ENCODE measurements at places on chromosomes 5 and 9. TPM values are rescaled to one million over a fixed set of nuclear protein-coding genes. Genes with fewer than 3 reads are reported as not detected.

Gene BARHL1
- total RNA-seq, result not detected

Gene CDX1
- total RNA-seq, result 0.12 TPM

Gene CCL21
- total RNA-seq, result 2.6 TPM

Gene PRUNE2
- 8.2 TPM for total RNA-seq

Gene SSBP2
- 39.4 TPM for total RNA-seq

Gene NXNL2
- total RNA-seq, result 1.1 TPM

Gene PCDHA1
- not detected for total RNA-seq

Gene TYRP1
- 0.23 TPM for total RNA-seq

Gene OBP2B
- not detected for total RNA-seq

Gene SPINK6
- not detected for total RNA-seq

Gene MYMK
- not detected for total RNA-seq

Gene GCNT4
- total RNA-seq, result 1.6 TPM

Gene CBY3
- not detected for total RNA-seq

Gene SLC45A2
- total RNA-seq, result not detected

Gene SMIM33
- not detected for total RNA-seq

Gene IL17B
- not detected for total RNA-seq

Gene NR2F1-AS1
- total RNA-seq, result 28.7 TPM

Gene CMYA5
- 0.94 TPM for total RNA-seq

Gene PCDHA7
- 0.09 TPM for total RNA-seq

Gene BOD1
- 63.5 TPM for total RNA-seq

Gene AGXT2
- not detected for total RNA-seq

Gene PCDHB13
- total RNA-seq, result 0.35 TPM

Gene PCA3
- total RNA-seq, result not detected

Gene TMOD1
- not detected for total RNA-seq

Gene AQP7
- total RNA-seq, result not detected

Gene CDH9
- not detected for total RNA-seq

Gene SLC6A18
- not detected for total RNA-seq

Gene CACFD1
- total RNA-seq, result 13.1 TPM

Gene PDLIM4
- 27.4 TPM for total RNA-seq

Gene PCDHGB2
- total RNA-seq, result 0.77 TPM
